ENCODE measurements at places on chromosomes 5 and 9.

DNA sequence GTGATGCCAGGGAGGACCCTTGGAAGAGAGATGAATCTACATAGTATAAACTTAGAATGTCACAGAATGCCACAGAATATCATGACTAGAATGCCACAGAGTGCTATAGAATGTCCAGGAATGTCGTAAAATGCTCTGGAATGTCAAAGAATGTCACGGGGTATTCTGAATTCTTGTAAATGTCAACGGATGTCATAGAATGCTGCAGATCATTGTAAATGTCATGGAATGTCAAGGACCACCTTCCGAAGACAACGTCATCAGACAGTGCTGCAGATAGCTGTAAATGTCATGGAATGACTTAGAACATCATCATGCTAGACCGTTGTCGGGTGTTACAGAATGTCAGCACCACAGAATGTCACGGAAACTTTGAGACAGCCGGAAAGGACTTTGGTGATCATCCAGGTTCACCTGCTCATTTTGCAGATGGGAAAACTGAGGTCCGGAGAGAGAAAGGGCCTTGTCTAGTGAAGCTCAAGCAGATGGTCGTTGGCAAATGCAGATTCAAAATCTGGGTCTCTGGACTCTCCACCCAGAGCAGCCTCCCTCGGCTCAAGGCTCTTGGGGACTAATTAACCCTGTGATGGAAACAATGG lies 117.1 kb downstream of the LHX2 start:
- DNase-seq: no peak

GRCh38 chr9:121773954-121774714 lies 122.7 kb downstream of the DAB2IP start:
- no peak for DNase-seq

DNA sequence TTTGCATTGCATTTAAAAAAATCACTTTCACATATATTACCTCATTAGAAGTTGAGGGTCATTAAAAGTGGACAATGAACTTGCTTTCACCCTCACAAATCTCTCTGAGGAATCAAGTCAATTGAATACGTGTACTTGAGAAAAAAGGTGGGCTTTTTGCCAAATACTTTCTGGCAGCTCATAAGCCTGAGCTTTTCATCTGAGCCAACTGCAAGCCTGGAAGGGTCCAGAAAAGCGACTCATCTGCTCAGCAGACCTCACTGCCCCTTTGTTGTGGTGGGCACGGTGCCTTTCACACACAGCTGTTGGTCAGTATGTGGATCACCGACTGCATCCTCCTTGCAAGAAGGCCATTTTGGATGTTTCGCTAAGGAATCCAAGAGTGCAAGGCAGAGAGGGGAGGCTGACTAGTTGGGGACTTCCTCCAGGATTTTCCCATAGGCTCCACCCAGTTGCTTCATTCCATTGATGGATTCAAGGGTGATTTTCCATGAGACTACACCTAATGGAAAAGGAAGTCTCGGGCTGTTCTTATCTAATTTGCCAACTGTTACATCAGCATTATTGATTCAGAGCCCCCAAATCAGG lies 564.7 kb downstream of the PDE4D start:
- no peak for DNase-seq

- DNase-seq: peak; percentile 20
Measured at GRCh38 chr5:107289030-107289714, 381.6 kb downstream of the EFNA5 start.

DNA sequence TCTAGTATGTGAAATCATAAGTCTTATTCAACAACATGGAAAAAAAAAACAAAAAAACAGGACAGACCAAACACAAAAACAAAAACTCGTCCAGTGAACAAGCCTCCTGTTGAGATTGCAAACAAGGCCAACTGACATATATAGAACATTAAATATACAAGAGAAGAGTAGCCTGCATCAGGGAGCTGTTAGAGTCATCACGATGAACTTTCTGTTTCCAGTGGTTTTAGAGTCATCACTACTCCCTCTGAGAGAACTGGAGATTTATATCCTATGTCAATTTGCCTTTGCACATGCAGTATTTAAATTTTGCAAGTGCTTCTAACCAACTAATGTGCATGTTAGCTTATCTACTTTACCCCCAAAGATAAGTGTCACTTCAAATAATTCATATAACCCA lies 9.9 kb downstream of the SNCAIP start:
- DNase-seq: no peak
